ENCODE measurements at places on chromosomes 1 and 21.

- DNase-seq: peak; percentile 6
Measured at GRCh38 chr1:11680270-11681070, 478 bp downstream of the MAD2L2 start.

- DNase-seq: no peak
Measured at GRCh38 chr1:212703991-212704564, 4.4 kb upstream of the BATF3 start.

DNA sequence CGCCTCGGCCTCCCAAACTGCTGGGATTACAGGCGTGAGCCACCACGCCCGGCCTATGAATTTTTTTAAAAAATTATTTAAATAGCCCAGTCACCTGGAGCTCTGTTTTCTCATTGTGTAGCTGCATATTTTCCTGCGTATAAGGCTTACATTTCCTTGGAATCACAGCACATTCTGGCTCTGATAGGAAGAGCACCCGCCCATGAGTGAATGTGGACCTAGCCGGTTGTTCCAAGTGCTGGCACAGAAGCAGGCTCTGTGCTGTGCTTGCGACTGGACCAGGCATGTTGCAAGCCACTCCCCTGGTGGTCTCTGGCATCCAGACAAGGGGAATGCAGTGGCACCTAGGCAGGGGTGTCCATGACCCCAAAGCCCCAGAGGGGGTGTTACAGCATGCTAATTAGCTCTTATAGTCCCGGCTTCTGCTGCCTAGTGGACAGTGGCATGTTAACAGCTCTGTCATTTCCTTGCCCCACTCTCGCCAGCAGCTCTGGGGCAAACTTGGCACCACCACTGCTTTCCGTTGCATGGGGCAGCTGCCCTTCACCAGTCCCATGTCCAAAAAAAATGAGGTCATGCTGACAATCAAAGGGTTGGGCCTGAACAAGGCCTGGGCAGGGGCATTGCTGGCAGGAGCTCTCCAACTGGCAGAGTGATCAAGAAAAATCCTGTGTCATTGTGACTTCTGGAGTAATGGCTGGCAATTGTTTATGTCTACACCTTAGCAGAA is 5.2 kb upstream of the VTCN1 start:
- DNase-seq: no peak

- no peak for DNase-seq
Measured at GRCh38 chr1:30684259-30684658, 39.1 kb downstream of the MATN1 start.

GRCh38 chr21:25422610-25423608 is 184.4 kb downstream of the MRPL39 start:
- DNase-seq: no peak

- no peak for DNase-seq
Measured at GRCh38 chr1:32112806-32113375, 5.0 kb downstream of the KPNA6 start.

GRCh38 chr21:26748066-26748465 is 97.1 kb downstream of the ADAMTS1 start:
- DNase-seq: no peak

DNA sequence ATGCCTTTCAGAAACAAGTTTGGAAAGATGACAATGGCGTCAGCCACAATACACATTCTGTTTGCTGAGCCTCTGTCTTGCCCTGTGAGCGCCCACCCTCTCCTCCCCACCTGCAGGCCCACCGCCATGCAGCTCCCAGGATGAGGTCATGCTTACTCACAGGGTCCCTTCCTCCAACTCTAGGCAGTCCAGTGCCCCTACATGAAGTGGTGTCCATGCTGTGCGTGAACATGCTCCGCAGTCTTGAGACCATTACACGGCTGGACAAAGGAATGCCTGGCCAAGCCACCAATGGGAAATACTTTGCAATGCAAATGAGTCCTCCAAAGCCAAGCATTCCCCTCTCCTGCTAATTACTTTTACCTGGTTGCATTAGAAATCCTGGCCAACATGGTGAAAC is 92.2 kb downstream of the CD58 start:
- DNase-seq: no peak

DNA sequence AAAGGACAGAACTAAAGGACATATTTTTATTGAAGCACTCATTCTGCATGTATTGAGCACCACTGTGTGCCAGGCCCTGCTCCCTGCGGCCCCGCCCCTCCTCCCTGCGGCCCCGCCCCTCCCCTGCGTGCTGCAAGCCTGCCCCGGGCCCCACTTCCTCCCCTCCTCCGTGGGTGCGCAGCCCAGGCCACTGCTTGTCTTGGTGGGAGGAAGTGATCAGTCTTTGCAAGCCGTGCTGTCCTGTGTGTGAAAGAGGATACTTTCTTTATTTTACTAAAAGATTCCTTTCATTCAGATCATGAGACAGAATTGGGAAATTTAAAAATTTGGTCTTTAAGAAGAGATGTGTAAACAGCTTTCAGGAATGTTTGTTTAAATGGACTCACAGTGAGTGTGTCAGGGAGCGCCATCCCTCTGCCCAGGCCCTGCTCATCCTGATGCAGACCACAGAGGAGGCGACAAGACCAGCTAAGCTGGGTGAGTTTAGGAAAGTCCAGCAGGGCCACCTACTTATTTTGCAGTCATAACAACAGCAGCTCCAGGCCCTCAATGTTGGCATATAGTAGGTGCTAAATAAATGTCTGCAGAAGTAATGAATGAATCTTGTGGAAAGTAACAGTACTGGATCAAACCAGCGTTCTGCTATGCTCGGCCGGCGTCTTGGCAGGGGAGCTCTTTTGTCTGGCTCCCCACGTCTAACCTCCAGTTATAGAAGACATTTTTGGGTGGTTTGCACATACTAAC is 88.3 kb upstream of the SELENON start:
- peak; percentile 22 for DNase-seq

DNA sequence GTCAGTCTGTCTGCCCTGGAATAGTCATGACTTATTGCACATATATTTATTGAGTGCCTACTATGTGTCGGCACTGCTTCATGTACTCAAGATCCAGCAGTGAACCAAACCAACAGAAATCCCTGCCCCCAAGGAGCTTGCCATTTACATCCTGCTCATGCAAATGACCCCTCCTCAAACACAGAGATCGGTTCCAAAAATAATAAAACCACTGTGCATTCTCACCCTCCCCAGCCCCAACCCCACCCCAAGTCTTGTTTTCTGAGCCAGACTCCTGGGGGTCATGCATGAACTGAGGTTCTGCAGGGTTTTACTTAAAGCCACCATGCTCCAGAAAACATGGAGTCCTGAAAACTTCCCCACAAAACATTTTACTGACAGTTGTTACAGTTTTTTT is 61.9 kb downstream of the KIAA0040 start:
- no peak for DNase-seq

DNA sequence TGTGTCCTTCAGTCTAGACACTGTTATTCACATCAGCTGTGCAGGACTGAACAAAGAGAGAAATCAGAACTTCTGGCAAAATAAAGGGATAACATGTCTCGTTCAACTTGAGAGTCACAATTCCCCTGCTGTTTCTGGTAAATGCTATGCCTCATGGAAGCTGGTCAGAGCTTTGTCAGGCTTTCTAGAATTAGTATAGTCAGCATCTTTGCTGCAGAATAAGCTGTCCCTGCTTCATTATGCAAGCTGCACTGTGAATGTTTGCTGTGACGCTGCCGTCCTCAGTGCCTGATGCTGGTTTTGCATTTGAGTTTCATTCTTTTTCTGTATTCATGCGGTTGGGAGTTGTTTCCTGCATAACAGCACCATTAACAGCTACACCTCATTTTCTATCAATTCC is 96.4 kb upstream of the KCNJ6 start:
- DNase-seq: no peak

DNA sequence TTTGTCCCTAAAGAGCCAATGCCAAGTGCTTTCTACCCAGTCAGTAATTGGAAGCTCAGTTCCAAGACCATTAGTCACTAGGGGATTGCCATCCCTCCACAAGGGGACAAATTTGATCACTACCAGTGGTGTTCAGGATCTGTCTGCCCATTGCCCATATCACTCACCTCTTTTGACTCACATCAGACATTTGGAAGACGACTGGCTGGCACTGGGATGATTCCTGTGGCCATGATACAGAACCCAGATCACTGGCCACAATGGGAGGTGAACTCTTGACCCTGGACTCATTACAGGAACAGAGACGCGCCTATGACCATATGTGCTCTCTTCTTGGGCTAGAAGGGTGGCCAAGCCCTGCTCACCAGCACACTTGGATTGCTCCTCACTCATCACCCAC is 71.0 kb downstream of the COLGALT2 start:
- no peak for DNase-seq

- peak; percentile 35 for DNase-seq
Measured at GRCh38 chr1:30782361-30783255, 25.0 kb upstream of the LAPTM5 start.

- DNase-seq: no peak
Measured at GRCh38 chr1:33429856-33430691, 821 bp downstream of the PHC2 start.

DNA sequence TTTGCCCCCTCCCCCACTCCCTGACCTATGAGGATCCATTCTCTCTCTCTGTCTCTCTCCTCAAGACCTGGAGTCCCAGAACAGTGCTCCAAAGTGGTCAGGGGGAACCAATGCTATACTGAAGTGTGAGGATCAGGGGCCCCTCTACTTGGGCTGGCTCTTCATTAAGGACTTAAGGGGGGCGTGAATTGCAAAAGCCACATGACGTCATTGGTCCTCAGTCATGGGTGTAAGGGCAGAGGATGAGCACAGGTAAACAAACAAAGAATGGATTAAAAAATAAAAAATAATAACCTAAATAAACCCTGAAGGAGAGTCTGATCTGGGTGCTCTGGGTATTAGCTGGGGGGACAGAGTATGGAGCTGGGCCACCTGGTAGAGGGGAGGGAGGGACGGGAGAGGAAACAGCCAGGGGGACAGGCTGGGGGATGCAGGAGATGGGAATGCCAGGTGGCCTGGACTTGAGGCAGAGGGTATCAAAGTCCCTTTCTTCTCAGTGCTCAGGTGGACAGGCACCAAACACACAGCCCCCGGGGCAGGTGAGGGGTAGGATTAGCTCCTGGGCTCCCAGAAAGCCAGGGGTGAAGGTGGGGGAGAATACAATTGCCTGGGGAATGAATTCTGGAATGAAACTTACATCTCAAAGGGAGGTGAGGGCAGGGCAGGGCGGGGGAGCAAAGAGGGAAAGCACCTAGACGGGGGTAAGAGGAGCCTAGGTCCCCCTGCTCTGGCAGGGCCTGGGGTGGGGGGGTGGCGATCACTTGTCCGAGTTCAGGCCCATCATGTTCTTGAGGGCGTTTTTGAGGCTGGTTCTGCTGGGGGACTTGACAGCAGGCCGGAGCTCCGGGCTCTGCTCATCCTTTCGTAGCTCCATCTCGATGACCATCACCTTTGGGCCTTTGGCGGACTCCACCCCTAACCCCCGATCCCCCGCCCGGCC is 4.6 kb downstream of the MPZ start:
- DNase-seq: no peak

- no peak for DNase-seq
Measured at GRCh38 chr21:46119144-46119636, 21.3 kb downstream of the COL6A2 start.

GRCh38 chr1:200960948-200961340 is 62.6 kb downstream of the KIF21B start:
- DNase-seq: no peak

DNA sequence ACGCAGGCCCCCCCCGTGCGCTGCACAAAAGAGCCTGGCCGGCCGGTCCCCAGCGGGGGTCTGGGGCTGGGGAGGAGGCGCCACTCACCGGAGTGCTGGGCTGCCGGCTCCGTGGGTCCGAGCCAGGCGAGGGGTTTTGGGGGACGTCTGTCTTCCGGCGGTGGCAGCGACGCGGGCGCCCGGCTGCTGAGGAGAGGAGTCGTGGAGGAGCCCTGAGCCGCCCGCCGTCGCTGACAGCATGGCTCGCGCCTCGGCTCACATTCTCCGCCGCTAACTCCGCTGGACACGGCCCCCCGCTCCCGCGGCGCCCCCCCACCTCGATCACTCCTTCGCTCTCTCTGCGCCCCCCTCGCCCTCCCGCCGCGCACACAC is 649 bp downstream of the AHDC1 start:
- DNase-seq: no peak

- no peak for DNase-seq
Measured at GRCh38 chr21:36433059-36433709, 46.7 kb downstream of the CLDN14 start.

GRCh38 chr1:226779561-226779960 is 40.5 kb upstream of the ITPKB start:
- no peak for DNase-seq

GRCh38 chr1:164771619-164772361 is 212.8 kb downstream of the PBX1 start:
- no peak for DNase-seq

DNA sequence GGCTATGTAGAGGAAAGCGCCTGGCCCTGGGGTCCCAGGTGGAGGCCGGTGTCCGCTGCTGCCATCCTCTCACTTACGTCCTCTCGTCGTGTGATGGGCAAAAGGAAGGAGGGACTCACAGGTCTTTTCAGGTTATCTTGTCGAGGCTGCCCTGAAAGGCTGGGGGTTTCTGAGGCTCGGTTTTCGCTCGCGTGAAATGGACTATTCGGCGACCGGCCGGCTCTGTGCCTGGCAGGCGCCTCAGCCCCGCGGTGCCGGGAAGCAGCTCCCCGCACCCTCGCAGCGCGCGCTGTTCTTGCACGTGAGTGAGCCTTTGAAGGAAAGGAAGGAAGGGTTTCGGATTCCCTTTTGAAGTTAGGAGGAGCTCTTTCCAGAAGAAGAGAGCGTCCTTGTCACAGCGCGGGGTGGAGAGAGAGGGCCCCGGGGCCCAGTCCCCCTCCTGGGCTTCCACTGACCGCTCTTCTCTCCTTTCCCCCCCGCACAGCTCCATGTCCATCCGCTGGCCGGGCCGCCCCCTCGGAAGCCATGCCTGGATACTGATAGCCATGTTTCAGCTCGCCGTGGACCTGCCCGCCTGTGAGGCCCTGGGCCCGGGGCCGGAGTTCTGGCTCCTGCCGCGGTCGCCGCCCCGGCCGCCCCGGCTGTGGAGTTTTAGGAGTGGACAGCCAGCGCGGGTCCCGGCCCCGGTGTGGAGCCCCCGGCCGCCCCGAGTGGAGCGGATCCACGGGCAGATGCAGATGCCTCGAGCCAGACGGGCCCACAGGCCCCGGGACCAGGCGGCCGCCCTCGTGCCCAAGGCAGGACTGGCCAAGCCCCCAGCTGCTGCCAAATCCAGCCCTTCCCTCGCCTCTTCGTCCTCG is 57.2 kb downstream of the AJAP1 start:
- no peak for DNase-seq

DNA sequence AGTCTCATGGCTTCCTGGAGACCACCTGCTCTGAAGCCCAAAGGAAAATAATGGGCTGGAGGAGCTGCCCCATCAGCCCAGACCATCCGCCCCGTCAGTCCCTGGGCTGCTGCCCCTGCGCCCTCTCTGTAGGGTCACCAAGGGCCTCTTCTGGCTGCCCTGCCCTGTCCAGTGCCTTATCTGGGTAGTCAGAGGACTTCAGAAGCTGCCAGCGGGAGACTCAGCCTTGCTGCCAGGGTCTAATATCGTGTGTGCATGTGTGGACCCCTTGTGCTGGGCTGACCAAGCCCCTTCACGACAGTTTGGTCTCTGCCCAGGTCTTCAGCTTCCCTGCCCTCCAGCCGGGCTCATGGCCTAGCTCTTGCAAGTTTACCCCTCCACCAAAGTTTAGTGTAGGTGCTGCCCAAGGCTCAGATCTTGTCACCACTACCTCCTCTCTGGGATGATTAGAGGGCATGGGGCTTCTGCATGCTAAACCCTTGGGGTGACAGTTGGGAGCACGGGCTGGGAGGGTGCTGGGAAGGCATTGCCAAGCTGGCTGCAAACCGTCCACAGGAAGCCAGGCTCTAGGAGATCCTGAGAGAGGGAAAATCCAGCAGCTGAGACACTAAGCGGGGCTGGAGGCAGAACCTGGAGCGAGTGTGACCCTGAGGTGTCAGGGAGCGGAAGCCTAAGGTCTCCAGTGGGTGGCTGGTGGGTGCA is 20.6 kb downstream of the NENF start:
- no peak for DNase-seq

GRCh38 chr1:29569971-29570634 is 333.8 kb downstream of the PTPRU start:
- no peak for DNase-seq

All from stimulated activated CD4-positive, alpha-beta T cell treated with anti-CD3 and anti-CD28 coated beads, TNF-alpha, amount 100 ng/mL, for 1 hour (primary cell).